ENCODE measurements at places on chromosomes 5 and 9.

DNA sequence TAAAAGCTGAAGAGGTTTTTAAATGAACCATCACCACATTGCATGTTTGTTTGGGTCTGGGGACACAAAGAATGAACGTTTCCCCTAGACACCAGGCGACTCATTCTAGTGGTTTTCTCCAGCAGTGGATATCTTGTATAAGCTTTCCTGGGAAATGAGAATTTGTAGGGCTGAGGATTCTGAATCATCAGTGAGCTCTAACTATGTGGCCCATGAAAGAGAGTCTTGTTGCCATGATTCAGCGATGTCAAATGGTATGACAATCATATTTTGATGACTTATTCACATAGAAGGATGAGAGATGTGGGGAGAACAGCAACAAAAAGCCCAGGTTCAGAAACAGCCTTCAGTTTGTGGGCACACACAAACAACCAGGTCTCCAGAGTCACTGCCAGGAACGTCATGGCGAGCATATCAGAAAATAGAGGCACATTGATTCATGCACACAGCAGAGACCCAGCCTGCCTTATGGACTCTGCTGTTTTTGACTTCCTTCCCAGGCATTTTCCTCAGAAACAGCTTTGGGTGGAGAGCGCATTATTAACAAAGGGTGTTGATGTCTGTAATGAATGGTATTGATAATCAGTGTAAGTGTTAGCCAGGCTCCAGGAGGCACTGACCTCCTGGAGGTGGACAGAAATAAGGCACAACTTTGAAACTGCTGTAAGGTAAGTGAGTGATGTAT lies 13.3 kb downstream of the ZNF474 start:
- peak; percentile 93 for DNase-seq

DNA sequence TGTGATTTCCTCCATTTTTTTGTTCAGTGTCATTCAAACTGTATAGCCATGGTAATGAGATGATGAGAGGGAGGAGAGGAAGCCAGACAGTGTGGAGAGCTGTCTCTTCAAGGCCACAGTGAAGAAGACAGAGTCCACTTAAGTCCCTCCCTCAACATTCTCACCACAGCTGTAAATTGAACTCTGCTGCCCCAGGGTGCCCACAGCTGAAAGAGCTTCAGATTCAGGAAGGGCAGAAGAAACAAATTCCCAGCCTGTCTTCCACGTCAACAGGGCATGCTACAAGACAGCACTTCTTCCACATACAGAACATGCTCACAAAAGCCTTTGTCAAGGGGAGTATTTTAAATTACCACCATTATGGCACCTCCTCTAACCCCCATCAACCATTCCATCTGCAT lies 100.4 kb downstream of the KLHL3 start:
- no peak for DNase-seq

- DNase-seq, result no peak
Measured at GRCh38 chr5:115480271-115480670, 64.3 kb downstream of the FEM1C start.

GRCh38 chr9:127767410-127767809 lies 11.1 kb downstream of the SH2D3C start:
- no peak for DNase-seq

- DNase-seq, result no peak
Measured at GRCh38 chr5:13143630-13144029, 800.9 kb downstream of the DNAH5 start.

GRCh38 chr5:135069016-135069770 lies 35.2 kb upstream of the PITX1 start:
- DNase-seq, result no peak

DNA sequence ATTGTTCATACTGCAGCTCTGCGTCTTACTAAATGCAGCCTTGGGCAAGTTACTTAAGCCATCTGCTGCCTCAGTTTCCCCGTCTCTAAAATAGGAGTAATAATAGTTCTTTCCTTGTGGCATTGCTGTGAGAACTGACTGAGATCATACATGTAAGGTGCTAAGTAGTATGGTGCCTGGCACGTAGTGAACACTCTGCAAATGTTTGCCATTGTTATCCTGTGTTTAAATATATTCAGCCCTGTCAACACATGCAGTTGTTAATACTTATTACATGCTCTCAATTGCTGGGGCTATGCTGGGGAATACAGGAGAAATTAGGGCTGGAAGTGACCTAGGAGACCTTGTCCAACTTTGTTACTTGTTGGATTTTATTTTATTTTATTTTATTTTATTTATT lies 105.2 kb upstream of the RAI14 start:
- DNase-seq, result no peak
